Stimulated activated CD8-positive, alpha-beta memory T cell treated with anti-CD3 and anti-CD28 coated beads, Interleukin-15, amount 100 ng/mL, for 4 hours (primary cell): ENCODE measurements at places on chromosomes 7 and 10.

GRCh38 chr7:141663081-141663849 lies 38.7 kb downstream of the DENND11 start:
- DNase-seq = no peak

DNA sequence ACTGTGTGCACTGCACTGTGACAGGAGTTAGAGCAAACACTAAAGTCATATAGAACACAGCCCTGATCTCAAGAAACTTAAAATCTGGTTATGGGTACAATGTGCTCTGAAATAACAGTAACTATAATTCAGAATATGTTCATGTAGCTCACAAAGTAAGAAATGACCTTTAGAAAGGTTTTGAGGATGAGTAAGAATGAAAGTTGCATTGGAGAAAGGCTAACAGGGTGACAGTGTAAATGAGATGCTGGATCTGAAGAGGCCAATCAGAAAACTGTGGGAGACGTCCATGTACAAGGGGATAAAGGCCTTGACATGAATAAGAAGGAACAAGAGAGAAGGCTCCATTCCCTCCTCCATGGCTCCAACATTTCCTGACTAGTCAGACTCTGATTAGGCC lies 124.7 kb downstream of the GRM3 start:
- no peak for DNase-seq

DNA sequence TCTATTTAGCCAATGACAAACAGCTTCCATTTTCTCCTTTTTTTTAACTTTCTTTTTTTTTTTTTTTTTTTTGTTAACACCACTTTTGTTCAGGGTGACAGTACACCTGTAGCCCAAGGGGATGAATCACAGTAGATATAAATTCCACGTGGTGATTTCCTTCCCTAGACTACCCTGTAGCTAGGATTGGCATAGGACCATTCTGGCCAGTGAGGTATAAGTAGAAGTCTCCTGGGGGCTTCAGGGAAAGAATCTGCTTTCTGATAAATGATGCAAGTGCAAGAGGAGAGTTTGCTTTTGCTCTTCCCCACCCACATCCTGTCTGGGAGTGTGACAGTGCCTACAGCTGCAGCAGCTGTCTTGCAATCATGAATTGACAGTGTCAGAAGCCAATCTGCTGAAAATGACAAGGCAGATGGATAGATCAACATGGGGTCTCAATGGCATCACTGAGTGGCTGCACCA lies 63.2 kb upstream of the TOMM7 start:
- peak; percentile 40 for DNase-seq

- no peak for DNase-seq
Observed at GRCh38 chr10:34462056-34462455, 353.0 kb downstream of the PARD3 start.

GRCh38 chr7:95684037-95684436 lies 87.7 kb upstream of the PDK4 start:
- no peak for DNase-seq

DNA sequence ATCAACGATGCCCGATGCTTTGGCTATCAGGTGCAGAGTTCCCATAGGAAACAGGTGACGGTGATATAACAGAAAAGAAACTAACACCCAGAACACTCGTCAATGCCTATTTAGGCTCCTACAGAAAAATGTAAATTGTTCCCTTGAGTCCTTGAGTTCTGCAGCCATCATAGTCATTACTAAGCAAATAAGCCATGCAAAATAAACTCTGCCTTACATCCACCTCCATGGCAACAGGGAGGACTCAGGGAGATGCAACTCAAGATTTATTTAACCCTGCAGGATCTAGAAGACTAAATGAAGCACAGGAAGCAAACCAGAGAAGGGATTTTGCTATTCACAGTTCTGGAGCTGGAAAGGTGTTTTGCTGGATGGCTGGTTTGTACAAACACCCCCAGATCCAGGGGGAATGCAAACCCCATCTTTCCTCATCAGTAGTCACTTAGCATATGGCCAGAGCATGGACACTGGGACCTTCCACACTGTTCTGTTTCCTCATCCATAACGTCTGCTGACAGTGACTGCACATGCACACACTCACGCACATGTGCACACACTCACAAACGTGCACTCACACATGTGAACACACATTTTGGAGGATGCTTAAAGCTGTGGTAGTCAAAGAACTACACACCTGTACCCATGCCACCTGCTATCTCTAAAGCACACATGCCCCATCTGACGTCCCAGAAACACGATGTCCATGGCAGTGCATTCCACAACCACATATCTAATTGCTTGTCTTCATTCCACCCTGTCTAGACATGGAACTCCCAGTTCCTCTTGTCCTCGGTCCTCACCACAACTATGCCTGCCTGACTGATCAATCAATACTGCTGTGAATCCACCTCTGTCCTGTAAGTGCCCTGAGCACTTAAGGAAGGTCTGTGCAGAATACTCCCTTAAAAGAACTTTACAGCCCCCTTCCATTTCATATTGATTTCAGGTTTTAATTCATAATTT lies 178.2 kb downstream of the COBL start:
- no peak for DNase-seq

DNA sequence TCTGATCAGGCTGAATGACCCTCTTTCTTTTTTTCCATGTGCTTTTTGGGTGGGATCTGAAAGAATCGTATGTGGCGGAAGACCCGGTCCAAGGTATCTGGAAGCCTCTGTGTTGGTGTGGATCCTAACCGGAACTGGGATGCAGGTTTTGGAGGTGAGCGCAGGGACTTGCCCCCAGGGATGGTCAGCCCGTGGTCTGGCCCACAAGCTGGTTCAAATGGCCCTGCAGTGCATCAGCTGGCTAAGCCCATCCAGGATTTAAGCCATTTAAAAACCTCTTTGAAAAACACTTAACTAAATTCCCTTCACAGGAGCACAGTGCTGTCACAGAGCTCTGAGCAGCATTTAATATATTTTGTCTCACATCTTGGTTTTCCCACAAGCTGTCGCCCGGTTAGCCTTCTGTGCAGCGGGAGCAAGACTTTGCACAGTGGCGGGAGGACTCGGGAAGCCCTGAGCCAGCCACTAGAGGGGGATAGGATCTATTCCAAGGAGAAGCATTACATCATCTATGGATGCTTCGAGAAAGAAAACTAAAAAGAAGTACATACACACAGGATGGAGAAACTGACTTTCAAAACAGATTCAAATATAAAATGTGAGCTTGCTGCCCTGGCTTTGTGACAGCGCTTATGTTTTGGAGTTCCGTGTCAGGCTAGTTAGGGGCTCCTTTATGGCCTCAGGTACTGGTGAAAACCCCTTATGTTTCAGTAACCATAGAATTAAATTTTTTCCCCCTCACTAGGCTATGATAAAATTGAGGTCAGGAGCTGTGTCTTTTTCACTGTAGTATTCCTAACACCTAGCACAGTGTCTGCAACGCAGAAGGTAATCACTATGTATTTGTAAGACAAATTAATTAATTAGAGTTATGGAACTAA lies 11.3 kb downstream of the CPA2 start:
- no peak for DNase-seq

DNA sequence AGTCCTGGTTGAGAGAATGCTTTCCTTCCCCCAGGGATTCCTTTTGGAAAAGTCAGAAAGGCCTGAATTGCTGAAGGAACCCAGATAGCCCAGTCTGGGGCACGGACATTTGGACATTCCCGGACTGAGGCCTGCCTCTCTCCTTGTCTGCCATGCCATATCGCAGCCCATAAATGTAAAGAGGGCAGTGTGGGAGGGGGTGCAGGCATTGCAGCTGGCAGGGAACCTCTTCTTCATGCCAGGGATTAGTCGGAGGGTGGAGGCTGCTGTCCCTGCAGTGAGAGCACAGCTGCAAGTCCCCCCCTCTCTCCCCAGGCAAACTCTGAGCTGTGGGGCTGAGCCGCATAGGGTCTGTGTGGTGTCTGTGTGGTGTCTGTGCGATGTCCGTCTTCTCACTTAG lies 486.0 kb upstream of the MKI67 start:
- DNase-seq = no peak

GRCh38 chr10:44832595-44833390 lies 78.3 kb upstream of the TMEM72 start:
- no peak for DNase-seq

GRCh38 chr7:14095233-14095950 lies 105.9 kb upstream of the ETV1 start:
- no peak for DNase-seq

DNA sequence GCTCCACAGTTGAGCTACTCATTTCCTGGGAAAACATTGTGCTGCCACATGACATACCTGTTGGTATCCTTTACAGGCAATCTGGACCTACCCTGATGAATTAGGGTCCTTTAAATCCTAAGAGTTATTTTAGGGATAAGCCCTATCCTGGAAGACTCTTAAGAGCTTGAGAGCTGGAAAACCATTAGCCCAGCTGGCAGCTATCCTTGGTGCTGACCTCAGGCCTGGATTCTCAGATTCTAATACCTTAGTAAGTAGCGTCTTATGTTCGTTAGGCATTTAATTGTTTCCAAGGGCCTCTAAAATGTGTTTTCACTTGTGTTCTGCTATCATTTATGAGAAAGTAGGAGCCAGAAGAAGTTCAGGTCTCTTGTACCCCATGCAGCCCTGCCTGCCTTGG lies 93.0 kb upstream of the SORCS3 start:
- DNase-seq = no peak

- DNase-seq = no peak
Observed at GRCh38 chr10:123862421-123863182, 29.0 kb downstream of the CPXM2 start.

- DNase-seq = no peak
Observed at GRCh38 chr10:88314362-88314761, 268.8 kb downstream of the RNLS start.

GRCh38 chr7:134850066-134850465 lies 70.6 kb downstream of the CALD1 start:
- no peak for DNase-seq

- DNase-seq = no peak
Observed at GRCh38 chr7:25619381-25619780, 391.1 kb upstream of the NPVF start.

- no peak for DNase-seq
Observed at GRCh38 chr10:50275650-50276235, 24.4 kb upstream of the ASAH2 start.

DNA sequence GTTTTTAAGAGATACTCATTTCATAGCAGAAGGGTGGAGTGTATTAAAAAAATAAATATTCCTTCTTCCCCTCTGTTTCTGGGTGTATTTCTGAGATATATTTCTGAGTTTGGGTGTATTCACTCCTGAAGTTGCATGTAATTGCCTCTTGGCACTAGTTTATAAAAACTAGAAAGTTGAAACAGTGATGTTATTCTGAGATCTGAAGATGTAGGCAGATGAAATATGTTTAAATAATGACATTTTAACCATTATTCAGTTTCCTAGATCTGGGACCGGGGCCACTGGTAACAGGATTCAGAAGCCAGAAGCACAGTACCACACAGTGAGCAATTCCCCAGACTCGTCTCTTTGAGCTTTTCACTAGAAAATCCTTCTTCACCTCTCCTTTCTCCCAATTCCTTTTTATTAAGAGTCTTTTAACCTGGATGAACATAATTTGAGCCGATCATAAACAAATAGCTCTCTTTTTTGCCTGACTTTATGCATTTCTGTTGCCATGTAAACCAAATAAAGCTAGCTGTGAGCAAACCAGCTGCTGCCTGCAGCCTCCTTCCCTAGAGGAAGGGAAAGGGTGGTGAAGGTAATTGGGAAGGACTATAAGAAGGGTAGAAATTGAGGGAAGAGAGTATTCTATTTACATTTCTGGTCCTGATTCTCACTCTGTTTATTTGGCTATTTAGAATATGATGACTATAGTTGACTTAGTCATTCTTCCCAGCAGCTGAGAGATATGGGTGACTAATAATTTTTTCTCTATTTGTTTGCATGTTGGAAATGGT lies 101.8 kb upstream of the STRIP2 start:
- DNase-seq = no peak

DNA sequence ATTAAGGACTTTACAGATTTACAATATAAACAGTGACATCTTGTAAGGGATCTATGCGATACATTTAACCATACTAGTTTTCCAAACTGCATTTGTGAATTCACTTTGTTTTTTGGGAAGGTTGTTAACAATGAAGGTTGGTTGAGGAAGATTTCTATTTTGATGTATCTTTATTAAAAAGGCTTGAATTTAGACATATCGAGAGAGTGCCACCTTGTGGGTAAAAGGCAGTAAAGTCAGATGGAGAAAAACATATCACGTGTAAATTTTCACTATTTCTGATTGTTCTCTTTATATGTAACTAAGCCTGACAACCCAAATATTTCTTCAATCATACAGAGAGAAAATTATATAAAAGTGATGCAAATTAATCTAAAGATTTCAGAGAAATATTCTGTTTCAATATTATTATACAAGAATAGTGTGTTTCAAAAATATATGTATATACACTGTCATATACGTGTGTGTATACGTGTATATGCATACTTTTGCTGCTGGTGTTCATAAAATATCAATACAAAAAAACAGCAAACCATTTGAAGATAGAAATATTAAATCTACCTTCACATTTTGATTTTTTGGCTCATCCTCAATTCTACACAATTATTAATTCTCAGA lies 988.6 kb downstream of the SORCS1 start:
- no peak for DNase-seq

DNA sequence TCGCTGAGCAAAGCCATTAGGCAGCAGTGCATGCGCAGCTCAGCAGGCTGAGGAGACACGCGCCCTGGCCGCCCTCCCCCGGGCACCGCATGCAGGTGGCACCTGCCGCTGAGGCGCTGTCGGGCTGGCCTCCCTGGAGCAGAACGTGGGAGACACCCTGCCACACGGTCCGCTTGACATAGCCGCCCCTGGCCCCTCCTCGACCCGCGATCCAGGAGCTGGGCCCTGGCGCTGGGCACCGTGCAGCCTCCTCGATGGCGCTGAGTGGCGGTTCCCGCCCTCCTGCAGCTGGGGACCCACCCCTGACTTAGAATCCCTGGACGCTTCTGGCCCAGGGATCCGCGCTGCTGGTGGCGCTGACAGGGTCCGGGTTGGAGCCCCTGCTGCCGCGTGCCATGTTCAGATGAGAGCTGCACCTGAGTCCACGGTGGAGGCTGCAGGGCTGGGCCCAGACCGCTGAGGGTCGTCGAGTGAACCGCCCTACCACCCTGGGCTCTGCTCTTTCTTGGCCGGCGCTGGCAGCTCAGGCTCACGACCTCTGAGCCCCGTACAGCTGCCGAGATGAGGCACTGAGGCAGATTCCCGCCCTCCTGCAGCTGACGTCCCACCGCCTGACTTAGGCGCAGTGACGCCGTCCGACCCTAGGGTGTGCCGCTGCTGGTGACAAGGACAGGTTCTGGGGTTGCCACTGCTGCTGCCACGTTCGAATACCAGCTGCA lies 116.8 kb downstream of the OR13A1 start:
- DNase-seq = no peak

GRCh38 chr10:95819620-95820329 lies 63.8 kb downstream of the ENTPD1 start:
- DNase-seq = no peak
